ENCODE measurements at places on chromosomes 7 and 10. TPM values are rescaled to one million over a fixed set of nuclear protein-coding genes. Genes with fewer than 3 reads are reported as not detected.

GRCh38 chr7:84482476-84482875, 287.9 kb upstream of the SEMA3A start:
- no peaks in the 10 kb centered on the region for H3K4me1 ChIP-seq
- H3K27me3 ChIP-seq: no peaks in the 10 kb centered on the region
- no peak overlapping the region for H3K4me3 ChIP-seq
- H3K27ac ChIP-seq: no peak overlapping the region
- no peak for DNase-seq
- no peaks in the 10 kb centered on the region for H3K36me3 ChIP-seq

DNA sequence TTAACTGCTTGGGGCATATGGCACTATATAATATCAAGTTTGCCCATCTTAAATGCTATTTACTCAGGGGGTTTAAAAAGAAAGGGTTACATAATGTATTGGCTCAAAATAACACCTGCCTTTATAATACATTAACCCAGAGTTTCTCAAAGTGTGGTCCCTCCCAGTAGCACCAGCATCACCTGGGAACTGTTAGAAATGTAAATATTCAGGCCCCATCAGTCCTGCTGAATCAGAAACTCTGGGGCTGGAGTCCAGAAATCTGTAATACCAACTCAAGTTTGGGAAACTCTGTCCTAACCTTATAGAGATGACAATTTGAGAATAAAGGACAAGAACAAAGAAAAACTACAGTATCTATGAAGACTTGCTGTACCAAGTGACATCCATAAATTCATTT, 270.7 kb downstream of the PARD3 start:
- H3K4me3 ChIP-seq: no peak overlapping the region
- no peaks in the 10 kb centered on the region for H3K4me1 ChIP-seq
- H3K27ac ChIP-seq: no peak overlapping the region
- no peaks in the 10 kb centered on the region for H3K36me3 ChIP-seq
- no peaks in the 10 kb centered on the region for H3K27me3 ChIP-seq

DNA sequence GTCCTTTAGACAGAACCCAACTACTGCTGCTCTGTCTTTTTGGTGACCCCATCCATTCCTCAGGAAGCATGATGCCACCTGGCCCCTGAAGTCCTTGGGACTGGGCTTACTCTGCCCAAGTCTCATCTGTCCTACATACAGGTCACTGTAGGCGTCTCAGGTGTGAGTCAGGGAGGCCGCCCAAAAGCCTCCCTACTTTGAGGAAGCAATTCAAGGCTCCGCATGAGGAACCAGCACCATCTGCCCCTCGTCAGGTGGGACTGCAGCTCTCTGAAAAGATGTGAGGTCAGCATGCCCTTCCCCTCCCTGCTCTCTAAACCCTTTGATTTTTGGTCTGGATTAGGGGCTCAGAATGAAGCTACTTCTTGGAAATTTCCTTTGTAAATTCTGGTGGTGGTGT, 354.8 kb downstream of the CXCL12 start:
- no peaks in the 10 kb centered on the region for H3K4me1 ChIP-seq
- no peaks in the 10 kb centered on the region for H3K36me3 ChIP-seq
- no peak overlapping the region for H3K27ac ChIP-seq
- DNase-seq: no peak
- H3K4me3 ChIP-seq: no peak overlapping the region
- no peaks in the 10 kb centered on the region for H3K27me3 ChIP-seq

GRCh38 chr10:49398000-49398861, 2.3 kb upstream of the DRGX start:
- peaks cover 71% of the 10 kb centered on the region for H3K27me3 ChIP-seq
- no peaks in the 10 kb centered on the region for H3K36me3 ChIP-seq
- no peak overlapping the region for H3K4me3 ChIP-seq
- H3K27ac ChIP-seq: no peak overlapping the region

DNA sequence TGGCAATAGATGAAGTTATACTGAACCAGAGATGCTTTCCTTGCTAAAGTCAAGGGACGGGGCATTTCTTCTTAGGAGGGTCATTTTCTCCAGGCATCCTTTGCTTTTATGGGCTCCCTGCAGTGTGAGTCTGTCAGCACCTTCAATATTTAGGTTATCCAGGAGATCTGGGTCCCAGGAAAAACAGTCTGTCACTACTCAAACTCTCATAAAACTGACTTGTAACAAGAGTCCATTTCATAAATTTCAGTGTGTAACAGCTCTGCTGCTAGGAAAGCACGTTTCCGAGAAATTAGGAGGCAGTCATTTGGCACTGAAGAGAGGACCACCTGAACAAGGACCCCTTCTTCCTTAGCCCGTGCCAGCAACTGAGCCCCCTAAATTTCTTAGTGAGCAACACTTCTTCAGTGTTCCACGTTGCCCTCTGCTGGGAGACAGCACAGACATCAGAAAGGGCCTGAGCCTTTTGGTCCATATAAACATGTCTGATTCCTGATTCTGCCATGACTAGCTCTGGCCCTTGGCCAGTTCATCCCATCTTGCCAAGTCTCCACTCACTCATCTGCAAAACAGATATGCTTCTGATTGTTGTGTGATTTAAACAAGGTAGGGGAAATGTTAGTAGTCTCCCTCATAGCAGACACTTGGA, 7.2 kb downstream of the GCC1 start:
- peaks cover 32% of the 10 kb centered on the region for H3K36me3 ChIP-seq
- H3K4me3 ChIP-seq: no peak overlapping the region
- no peaks in the 10 kb centered on the region for H3K27me3 ChIP-seq
- no peak overlapping the region for H3K27ac ChIP-seq

GRCh38 chr10:26890956-26891355, 30.2 kb upstream of the ABI1 start:
- no peaks in the 10 kb centered on the region for H3K4me1 ChIP-seq
- H3K36me3 ChIP-seq: no peaks in the 10 kb centered on the region

- DNase-seq: no peak
- peaks cover 33% of the 10 kb centered on the region for H3K27me3 ChIP-seq
- H3K4me3 ChIP-seq: no peak overlapping the region
- H3K27ac ChIP-seq: no peak overlapping the region
- peaks cover 9% of the 10 kb centered on the region for H3K4me1 ChIP-seq
Measured at GRCh38 chr10:78260680-78261079, 227.0 kb downstream of the RPS24 start.

MXI1 gene
- 16.4 TPM for total RNA-seq

FAM13C gene
- not detected for total RNA-seq

TDRD1 gene
- not detected for total RNA-seq

Data from K562 (cell line).